ENCODE measurements at places on chromosomes 4 and X.

- peak; percentile 53 for DNase-seq
Observed at GRCh38 chrX:109709129-109709631, 23.9 kb downstream of the ACSL4 start.

DNA sequence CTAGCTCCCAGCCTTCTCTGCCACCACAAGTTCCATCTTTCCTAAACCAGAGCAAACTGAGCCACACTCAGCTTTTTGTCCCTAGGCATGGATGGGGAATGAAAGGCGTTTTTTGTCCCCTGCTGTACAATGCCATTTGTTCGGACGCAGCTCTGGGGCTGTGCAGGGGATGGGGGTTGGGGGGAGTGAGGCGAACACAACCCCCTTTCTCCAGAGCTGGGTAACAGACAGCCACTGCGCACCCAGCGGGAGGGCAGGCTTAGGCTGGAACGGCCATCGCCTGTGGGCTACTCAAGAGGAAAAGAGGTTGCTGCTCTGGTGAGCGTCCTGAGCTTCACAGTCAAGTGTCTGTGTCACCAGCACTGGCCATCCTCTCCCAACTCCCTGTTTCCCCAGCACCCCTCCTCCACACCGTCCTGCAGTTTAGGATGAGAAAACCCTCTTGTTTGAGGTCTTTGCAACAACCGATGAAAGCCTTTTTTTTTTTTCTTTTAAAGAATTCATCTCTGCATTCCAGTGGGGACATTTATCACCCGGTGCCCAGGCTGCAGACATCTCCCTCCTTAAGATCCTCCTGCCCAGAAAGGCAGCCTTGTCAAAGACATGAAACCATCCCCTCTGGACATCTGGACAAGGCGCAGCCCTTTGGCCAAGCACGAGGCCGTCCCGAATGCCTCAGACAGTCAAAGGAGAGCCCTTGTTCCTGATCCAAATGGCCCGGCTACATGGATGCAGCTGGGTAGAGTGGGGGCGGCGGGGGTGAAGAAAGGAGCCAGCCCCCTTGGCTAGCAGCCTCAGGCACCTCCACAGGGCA lies 419.6 kb downstream of the BCOR start:
- DNase-seq: no peak

DNA sequence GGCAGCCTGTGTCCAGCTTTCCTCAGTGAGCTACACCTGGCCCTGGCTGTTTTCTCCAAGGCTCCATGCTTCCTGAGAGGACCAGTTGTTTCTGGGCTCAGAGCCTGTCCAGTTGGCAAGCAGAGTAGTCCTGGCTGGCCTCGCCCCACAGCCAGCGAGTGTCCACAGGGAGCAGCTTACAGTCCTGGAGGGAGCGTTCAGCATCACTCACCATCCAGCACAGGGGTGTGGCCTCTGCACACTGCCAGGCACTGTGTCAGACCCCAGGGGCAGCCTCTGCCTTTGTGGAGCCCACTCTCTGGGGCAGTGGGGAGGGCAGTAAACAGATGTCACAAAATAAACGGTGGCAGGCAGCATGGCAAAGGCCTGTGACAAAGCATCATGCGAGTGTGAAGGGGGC lies 23.9 kb downstream of the EVC start:
- DNase-seq: no peak

DNA sequence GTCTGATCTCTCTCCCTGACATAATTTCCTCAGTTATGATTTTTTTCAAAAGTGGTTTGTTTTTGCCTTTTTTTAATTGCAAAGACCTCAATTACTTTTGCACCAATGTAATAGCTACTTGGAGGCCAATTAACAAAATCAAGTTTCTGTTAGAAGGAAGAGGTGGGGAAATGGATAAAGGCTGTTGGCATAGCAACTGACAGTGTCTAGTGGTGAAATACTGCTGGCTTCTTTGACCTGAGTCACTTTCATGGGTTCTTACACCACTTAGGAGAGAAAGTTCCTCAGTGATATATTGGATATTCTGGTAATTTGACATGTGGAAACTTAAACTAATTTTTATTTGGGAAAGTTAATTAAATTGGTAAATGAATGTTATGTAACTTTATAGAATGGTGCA lies 26.5 kb upstream of the ATP8A1 start:
- DNase-seq: no peak

DNA sequence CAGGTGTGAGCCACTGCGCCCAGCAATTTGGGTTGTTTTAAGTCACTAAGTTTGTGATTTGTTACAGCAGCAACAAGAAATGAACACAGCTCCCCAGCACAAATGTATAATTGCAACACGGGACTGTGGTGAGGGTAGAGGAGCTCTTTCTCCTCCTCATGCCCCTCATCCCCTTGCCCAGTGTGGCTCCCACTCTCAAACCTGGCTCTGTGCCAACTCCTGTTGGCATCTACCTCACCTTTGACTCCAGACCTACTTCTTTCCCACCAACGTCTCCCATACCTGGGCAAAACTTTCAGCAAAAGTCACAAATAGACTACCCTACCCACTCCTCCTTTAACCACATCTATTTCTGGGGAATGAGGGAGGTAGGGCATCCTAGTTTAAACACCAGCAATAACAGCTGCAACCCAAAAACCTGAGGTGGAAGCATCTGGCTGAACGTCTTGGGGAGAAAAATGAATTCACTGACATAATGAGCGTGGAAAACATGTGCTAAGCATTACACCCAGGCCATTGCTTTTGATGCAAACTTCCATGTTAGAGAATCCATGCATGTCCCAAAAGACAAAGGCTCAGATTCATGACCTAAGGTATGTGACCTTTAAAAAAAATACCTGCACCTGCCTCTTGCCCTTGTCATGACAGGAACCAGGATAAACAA lies 19.2 kb downstream of the LNX1 start:
- no peak for DNase-seq

GRCh38 chrX:39972340-39972739 lies 125.4 kb downstream of the BCOR start:
- DNase-seq: no peak

- DNase-seq: no peak
Observed at GRCh38 chr4:162972661-162973330, 193.9 kb downstream of the NAF1 start.

GRCh38 chrX:40008791-40009461 lies 88.8 kb downstream of the BCOR start:
- DNase-seq: no peak

DNA sequence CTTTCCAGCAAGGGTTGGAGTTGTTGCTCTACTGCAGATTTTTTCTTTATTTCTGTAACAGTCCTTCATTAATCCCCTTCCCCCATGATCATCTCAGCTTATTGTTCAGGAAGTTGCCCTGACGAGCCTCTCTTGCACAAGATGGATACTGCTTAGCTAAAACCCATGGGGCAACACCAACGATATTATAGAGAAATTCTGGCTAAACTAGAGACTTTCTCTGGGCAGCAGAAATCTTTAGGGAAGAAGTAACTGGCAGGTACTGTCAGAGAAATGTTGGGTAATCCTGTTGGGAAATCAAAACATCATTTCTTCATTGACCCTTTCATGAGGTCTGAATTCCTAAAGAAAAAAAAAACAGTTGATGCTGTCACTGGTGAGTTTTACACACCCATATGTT lies 921.3 kb downstream of the NLGN4X start:
- DNase-seq: no peak

DNA sequence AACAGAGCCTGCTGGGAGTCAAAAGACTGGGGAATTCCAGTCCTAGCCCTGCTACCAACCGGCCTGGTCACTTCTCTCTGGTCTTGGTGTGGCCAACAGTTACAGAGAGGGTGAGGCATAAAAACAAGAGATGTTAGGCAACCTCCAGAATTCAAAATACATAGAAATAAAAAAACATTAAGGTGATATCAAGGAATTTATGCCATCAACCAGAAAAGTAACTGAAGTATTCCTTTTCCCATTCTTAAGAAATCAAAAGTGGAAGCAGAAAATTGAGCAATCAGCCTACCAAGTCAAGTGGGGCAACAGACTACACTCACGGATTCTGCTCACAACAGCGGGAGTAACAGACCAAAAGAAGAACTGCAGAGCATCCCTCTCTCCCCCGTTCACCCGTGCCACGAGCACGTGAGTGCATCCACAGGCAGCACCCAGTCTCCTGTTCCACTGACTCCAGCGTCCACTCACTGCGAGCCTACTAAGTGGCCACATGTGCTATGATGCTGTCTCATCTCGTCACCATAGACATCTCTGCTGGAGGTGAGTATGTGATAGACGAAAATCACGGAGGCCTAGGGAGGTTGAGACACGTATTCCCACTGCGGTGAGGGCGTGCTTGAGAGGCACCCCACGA lies 29.3 kb downstream of the AFAP1 start:
- DNase-seq: no peak

DNA sequence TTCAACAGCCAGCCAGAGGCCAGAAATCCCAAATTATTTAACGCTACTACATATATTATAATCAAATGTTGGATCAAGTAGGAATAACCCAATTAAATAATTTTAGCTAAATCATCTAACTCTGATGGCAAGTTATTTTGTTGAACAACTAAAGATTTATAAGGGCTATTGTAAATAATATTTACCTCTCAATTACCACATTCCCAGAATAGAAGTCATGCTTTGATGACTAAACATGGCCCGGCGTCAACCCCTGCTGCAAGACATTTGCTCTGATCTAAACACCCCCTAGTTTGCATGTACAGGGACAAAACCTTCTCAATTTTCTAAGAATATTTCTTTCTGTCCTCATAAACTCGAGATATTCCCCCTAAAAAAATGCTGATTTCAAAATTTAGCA lies 14.2 kb downstream of the VEGFC start:
- no peak for DNase-seq

DNA sequence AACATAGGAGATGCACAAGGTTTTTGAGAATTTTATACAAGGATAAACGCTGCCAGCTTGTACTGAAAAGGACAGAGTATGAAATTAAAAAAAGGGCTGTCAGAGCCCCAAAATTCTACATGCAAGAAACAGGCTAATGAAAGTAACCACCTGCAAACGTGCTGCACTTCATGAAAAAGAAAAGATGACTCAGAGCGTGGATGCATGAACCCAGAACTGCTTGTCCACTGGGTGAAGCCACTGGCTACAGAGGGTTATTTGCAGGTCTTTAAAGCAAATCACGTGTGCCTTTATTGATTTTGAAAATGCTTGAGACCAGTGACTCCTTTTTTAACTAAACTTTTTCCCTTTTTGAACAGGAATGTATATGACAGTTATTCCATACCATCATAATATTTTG lies 25.3 kb upstream of the FRMD7 start:
- no peak for DNase-seq

GRCh38 chr4:16684935-16685334 lies 213.5 kb downstream of the LDB2 start:
- DNase-seq: no peak

GRCh38 chr4:28730304-28730703 lies 1869.7 kb downstream of the STIM2 start:
- no peak for DNase-seq

DNA sequence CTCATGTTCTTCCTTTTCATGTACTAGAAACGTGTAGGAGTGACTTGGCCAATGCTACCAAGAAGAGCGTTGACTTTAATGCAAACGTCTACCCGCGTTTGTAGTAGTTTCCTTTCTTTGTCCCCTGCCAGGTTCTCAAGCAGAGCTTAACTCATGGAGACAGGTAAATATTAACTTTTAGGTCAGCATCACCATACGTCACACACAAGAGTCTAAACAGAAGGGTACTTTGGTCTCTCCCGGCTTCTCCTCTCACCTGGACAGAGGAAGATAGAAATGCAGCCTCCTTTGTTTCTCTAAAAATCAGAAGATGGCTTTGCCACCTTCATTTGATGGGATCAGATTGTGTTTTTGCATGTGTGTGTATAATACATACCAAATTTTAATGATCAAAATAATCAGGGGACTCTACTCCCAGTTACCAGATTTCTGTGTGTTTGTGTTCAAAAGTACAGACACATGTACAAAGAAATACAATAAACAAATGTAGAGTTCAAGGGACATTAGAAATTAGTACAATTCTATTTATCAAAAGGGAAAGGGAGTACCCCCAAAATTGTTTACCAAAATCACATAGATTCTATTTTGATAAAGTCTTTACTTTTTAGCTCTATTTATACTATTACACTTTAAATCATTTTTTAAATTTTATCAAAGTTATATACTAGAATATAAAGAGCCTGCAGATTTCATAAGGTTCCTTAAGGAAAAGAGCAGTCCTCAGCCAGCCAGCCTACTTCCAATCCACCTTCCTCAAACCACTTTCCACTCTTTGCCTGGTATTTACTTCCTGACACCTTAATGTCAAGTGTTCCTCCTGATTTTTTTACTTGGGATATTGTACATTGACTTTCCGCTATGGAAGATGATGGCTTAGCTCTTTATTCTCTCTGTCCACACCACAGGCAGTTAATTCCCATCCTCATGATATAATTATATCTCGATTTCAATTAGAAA lies 195.5 kb downstream of the RELL1 start:
- DNase-seq: no peak

- peak; percentile 51 for DNase-seq
Observed at GRCh38 chrX:97401154-97401553, 517.4 kb downstream of the RPA4 start.

DNA sequence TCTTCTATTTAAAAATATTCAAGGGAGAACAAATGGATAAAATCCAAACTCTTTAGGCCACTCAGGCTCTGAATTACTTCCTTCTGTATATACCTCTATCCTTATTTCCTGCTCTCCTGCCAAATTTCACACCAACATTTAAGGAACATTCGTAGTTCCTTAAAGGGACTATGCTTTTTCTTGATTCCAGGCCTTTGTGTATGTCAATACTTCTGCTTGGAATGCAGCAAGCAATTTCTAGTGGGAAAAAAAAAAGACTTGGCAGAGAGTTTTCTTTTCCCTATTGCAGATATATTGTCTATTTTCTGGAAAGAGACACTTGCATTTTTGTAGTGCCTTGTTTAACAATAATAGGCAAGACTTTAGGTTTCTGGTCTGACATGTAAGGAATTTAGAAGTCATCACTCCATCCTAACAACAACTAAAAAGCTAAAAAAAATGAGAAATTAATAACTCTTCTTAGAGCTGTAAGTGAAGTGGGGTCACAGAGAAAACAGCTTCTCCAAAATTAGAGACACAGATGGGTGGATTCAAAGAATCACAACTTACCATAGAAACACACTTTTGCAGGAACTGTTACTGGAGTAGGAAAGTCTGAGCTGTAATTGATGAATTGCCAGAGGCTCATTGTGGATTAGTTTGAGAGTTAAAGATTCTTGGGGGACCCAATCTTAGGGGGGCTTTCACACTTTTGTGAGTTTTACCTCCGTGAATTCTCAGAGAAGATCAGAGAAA lies 2.1 kb upstream of the ADH5 start:
- no peak for DNase-seq

GRCh38 chr4:176627916-176628315 lies 164.8 kb downstream of the VEGFC start:
- no peak for DNase-seq

DNA sequence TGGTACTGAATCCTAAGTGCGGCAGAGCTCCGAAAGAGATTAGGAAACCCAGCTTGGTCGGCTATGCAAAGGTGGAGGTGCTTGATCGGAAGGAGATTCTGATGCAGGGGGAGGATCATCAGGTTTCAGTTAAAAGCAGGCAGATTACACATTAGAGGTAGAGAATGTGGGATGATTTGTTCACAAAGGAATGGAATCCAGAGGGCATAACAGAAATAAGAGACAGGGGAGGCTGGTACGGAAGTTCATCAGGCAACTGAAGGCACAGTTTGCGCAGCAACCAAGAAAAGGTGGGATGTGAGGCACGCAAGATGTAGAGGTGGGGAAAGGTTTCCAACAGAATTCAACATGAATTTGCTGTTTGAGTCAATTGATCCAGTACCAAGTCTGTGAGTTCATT lies 424 bp upstream of the ZNF330 start:
- no peak for DNase-seq

GRCh38 chr4:25535701-25536473 lies 119.8 kb upstream of the SLC34A2 start:
- no peak for DNase-seq
